ENCODE measurements at places on chromosomes 4 and X. TPM values are rescaled to one million over a fixed set of nuclear protein-coding genes. Genes with fewer than 3 reads are reported as not detected.

The XAGE2 gene
- polyA plus RNA-seq: 12.7 TPM

The RPA4 gene
- 1.3 TPM for polyA plus RNA-seq

The CHRNA9 gene
- polyA plus RNA-seq: 1.6 TPM

The NLGN4X gene
- polyA plus RNA-seq: 2.1 TPM

DNA sequence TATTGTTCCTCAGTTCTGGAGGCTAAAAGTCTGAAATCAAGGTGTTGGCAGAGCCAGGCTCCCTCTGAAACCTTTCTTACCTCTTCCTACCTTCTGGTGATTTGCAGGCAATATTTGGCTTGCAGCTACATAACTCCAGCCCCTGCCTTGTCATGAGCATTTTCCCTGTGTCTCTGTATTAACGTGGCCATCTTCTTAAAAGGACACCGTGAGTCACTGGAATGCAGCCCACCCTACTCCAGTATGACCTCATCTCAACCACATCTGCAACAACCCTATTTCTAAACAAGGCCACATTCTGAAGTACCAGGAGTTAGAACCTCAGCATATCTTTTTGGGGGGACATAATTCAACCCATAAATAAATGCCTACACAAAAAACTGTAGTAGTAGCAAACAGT is 40.7 kb downstream of the FANCB start:
- H3K36me3 ChIP-seq: no peaks in the 10 kb centered on the region
- DNase-seq: no peak
- no peaks in the 10 kb centered on the region for H3K4me1 ChIP-seq
- no peak overlapping the region for H3K27ac ChIP-seq
- H3K27me3 ChIP-seq: no peaks in the 10 kb centered on the region
- H3K4me3 ChIP-seq: no peak overlapping the region

DNA sequence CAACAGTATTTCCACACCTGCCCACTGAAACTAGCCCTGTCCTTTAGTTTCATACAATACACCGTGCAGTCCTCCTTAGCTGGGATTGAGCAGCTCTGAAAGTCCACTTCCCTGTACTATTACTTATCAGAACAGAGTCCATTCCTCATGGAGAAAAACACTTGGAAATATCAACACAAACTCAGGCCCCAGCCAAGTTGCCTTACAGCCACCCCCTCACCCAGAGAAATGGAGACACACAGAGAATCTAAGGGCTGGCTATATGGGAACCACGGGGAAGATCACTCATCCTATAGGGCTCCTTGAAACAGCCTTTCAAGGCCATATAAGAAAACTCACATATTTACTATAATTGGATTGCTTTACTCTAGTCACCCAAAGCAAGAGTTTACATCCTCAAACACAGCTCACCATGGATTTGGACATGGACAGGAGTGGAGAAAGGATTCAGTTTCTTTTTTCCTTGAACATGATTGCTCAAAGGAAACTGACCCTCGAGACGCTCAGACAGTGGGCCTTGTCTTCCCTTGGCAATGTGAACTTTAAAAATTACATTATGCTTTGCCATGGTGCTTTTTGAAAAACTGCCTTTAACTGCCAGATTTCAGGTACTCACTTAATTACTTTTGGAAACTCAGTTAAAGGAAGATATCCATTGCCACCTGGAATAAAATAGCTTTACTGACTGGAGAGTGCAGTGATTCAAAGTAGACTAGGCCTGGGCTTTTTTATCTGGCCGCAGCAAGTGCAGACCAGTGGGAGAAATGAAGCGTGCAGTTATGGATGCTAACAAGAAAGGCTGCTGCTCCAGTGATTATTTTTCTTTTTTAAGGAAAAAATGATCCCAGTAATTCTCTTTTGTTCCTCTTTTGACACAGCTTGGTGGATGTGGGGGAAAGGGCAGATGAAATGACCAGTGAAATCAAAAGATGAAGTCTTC is 1.6 kb downstream of the SCARB2 start:
- no peak for DNase-seq
- H3K27me3 ChIP-seq: no peaks in the 10 kb centered on the region
- H3K27ac ChIP-seq: peak overlapping the region; percentile 99
- H3K4me3 ChIP-seq: peak overlapping the region; percentile 74
- H3K4me1 ChIP-seq: peaks cover 60% of the 10 kb centered on the region
- no peaks in the 10 kb centered on the region for H3K36me3 ChIP-seq

DNA sequence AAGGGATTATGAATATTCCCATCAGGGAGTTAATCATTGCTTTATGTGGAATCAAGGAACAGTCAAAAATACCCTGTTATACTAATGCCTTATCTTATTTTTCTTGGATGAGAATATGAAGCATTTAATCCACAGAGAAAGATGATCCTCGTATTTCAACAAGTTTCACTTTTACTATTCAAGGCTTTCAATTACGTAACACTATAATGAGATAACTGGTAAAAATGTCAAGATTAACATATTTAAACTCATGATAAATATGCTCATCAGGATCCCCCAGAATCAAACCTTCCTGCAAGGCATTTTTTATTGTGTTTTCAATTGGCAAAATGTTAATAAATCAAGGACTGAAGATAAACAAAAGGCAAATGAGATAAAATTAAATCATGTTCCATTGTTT is 5.1 kb downstream of the ZXDA start:
- H3K27ac ChIP-seq: no peak overlapping the region
- no peaks in the 10 kb centered on the region for H3K4me1 ChIP-seq
- no peak overlapping the region for H3K4me3 ChIP-seq
- no peaks in the 10 kb centered on the region for H3K27me3 ChIP-seq

DNA sequence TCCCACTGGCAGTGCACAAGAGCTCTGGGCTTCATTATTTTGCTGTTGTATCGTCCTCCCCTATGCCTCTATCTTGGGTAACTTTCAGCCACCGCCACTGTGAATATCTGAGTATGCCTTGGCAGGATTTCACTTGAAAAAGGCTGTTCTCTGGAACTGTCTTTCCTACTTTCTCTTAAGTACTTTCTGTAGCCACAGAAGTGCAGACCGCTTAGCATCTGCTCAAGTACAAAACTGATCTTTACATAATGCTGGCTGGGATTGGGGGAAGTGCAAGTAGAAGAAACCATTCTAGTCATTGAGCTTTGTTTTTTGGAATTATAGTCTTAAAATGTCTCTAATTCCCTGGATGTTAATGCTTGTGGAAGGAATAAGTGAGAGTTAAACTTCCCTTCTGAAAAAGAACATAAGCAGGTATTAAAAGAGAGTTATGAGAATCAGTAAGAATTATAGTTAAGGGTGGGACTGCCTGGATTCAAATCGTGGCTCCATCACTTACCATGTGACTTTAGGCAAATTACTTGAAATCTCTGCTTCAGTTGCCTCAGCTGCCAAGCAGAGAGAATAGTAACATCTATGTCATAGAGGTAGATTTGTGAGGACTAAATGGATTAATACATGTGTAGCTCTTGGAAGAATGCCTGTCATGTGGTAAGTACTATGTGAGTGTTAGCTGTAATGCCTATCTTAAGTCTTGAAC is 77.5 kb downstream of the MID1IP1 start:
- H3K36me3 ChIP-seq: no peaks in the 10 kb centered on the region
- H3K4me3 ChIP-seq: no peak overlapping the region
- no peaks in the 10 kb centered on the region for H3K27me3 ChIP-seq
- H3K4me1 ChIP-seq: no peaks in the 10 kb centered on the region
- DNase-seq: no peak
- no peak overlapping the region for H3K27ac ChIP-seq

GRCh38 chr4:27662426-27662825 is 801.8 kb downstream of the STIM2 start:
- H3K4me1 ChIP-seq: no peaks in the 10 kb centered on the region
- no peaks in the 10 kb centered on the region for H3K27me3 ChIP-seq
- DNase-seq: no peak
- H3K36me3 ChIP-seq: no peaks in the 10 kb centered on the region
- H3K4me3 ChIP-seq: no peak overlapping the region

- no peaks in the 10 kb centered on the region for H3K27me3 ChIP-seq
- H3K4me1 ChIP-seq: peaks cover 4% of the 10 kb centered on the region
- H3K4me3 ChIP-seq: peak overlapping the region; percentile 44
- no peaks in the 10 kb centered on the region for H3K36me3 ChIP-seq
- peak; percentile 32 for DNase-seq
- H3K27ac ChIP-seq: peak overlapping the region; percentile 96
Observed at GRCh38 chrX:123860983-123861382, 1.1 kb downstream of the XIAP start.

DNA sequence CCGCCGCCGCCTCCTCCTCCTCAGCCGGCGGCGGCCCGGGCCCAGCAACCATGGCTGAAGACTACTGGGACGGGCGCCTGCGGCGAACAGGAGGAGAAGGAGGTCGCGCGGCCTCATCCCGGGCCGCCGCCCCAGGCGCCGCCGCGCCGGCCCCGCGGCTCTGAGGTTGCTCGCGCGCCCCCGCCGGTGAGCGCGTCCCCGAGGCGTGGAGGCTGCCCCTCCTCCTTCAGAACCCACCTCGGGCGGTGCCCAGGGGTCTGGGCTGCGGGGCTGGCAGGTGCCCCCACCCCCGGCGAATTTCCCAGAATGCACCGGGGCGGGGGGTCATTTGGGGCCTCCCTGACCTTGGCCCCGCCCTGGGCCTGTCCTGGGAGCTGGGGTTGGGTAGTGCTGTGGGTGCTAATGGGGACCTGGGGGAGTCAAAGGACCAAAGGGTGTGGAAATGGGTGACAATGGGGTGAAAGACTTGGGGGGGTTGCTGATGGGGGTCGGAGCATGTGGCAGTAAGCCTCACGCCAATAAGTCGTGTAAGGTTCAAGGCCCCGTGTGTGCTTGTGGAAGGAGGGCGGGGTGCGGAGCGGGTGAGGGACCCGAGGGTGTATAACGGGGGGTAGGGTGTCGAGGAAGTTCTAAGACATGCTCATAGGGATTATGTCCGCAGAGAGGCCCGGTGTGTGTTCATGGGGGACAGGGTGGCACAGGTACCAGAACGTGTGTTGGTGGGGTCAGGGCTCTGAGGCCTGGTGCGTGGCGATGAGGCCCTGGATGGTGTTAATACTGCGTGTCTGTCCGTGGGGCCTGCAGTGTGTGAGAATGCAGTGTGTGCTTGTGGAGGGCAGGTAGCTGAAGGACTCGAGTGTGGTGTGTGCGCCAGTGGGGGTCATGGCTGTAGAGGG is 687 bp downstream of the CDK16 start:
- H3K4me1 ChIP-seq: peaks cover 25% of the 10 kb centered on the region
- peak overlapping the region; percentile 99 for H3K27ac ChIP-seq
- H3K27me3 ChIP-seq: no peaks in the 10 kb centered on the region
- peak overlapping the region; percentile 56 for H3K4me3 ChIP-seq

GRCh38 chr4:54840992-54841768 is 183.4 kb downstream of the KIT start:
- no peak overlapping the region for H3K27ac ChIP-seq
- peak; percentile 44 for DNase-seq
- H3K27me3 ChIP-seq: no peaks in the 10 kb centered on the region
- H3K4me3 ChIP-seq: no peak overlapping the region

DNA sequence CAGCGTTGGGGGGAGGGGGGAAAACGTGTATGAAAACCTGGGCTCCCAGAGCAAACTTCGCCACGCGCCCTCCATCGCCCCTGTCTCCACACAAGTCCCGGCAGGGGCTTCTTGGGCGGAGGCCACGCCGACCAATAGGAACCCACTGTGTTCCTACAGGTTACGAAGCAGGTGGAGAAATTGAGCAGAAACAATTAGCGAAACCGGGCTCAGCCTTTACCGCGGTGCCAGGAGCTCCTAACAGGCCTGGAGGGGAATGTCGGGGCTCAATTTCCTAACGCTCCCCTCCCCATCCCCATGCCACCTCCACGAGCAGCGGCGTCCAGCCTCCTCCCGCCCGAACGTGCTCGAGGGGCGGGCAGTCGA is 589 bp upstream of the KIT start:
- no peak overlapping the region for H3K27ac ChIP-seq
- H3K4me3 ChIP-seq: peak overlapping the region; percentile 55
- H3K36me3 ChIP-seq: no peaks in the 10 kb centered on the region
- DNase-seq: no peak
- H3K4me1 ChIP-seq: peaks cover 15% of the 10 kb centered on the region

DNA sequence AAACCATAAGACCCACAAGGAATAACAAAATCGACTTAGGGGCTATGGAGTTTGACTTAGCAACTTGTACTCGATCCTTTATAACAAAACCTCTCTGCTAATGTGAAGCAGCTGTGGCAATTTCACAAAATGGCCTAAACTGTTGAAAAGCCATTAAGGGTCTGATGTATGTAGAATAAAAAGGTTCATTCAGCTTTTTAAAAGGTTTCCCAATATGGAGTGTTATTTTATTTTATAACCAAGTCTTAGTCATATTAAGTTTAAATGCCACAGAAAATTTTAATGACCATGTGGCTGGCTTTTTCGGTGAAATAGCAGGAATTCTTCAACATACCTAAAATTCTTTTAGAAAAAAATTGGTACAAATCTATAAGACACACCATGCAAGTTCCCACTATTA is 291.8 kb upstream of the HAND2 start:
- no peak for DNase-seq
- H3K27me3 ChIP-seq: no peaks in the 10 kb centered on the region
- H3K4me3 ChIP-seq: no peak overlapping the region
- no peak overlapping the region for H3K27ac ChIP-seq

DNA sequence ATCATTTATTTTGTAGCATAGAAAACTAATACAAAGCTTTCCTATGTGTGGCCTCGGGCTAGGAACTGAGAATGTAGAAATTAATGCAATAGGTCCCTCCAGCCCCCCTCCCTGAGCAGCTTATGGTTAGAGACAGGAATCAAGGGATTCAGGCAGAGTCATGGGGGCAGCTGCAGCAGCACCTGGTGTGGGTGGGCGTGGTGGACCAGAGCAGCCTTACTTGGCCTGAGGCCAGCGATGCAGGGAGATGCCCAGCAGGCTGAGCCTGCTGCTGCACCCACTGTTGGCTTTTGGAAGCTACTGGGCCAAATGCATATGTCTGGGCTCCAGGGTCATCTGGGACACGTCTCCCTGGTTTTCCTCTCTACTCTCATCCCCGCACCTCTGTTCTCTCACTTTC is 74.0 kb downstream of the STK32B start:
- no peak overlapping the region for H3K4me3 ChIP-seq
- H3K4me1 ChIP-seq: no peaks in the 10 kb centered on the region
- DNase-seq: no peak

Measured in hepatocyte (in vitro differentiated cells).